B cell (primary cell): ENCODE measurements at places on chromosomes 1 and 21. TPM values are rescaled to one million over a fixed set of nuclear protein-coding genes. Genes with fewer than 3 reads are reported as not detected.

Gene RPE65
- total RNA-seq = not detected in 2 replicates

Gene REN
- total RNA-seq = not detected in 2 replicates

Gene MFAP2
- not detected in 2 replicates for total RNA-seq

Gene GJA8
- total RNA-seq = not detected in 2 replicates

Gene STYXL2
- total RNA-seq = not detected in 2 replicates

Gene TEX38
- not detected in 2 replicates for total RNA-seq

GRCh38 chr1:204925701-204926100 is 55.0 kb downstream of the NFASC start:
- no peak overlapping the region for H3K27ac ChIP-seq
- no peak overlapping the region for H3K4me3 ChIP-seq
- no peaks in the 10 kb centered on the region for H3K4me1 ChIP-seq
- no peaks in the 10 kb centered on the region for H3K36me3 ChIP-seq

GRCh38 chr1:234617986-234618736 is 8.2 kb upstream of the IRF2BP2 start:
- H3K27ac ChIP-seq = no peak overlapping the region
- no peak overlapping the region for H3K4me3 ChIP-seq
- no peaks in the 10 kb centered on the region for H3K27me3 ChIP-seq
- peaks cover 5% of the 10 kb centered on the region for H3K4me1 ChIP-seq
- H3K36me3 ChIP-seq = no peaks in the 10 kb centered on the region

DNA sequence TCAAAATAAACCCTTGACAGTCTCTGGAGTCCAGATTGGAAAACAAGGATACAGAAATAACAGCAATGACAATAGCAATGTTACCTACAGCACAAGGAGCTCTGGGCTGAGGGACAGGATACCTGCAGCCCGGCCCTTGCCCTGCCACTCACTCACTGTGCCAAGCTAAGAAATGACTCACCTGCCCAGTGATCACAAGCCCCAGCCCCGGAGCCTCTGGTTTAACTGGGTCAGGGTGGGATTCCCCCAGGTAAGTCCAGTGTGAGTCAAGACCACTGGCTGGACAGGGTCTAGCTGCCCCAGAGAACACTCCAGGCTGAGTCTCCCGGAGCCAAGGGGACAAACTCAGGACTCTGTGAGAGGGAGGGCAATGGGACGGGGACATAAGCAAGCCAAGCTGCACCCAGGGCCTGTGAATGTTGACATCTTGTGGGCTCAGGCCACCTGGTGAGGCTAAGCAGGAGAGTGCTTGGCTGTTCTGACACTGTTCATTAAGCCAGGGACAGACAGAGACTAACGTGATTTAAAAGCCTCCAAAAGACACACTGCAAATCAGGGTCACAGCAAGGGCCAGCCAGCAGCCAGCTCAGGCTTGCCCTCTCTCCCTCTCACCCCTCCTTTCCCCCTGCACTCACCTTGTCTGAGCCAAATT is 64.1 kb downstream of the MIS18A start:
- no peaks in the 10 kb centered on the region for H3K27me3 ChIP-seq
- no peak overlapping the region for H3K4me3 ChIP-seq
- no peak for DNase-seq
- H3K27ac ChIP-seq = no peak overlapping the region
- no peaks in the 10 kb centered on the region for H3K36me3 ChIP-seq

GRCh38 chr1:188769936-188770335 is 1707.7 kb downstream of the BRINP3 start:
- no peaks in the 10 kb centered on the region for H3K27me3 ChIP-seq
- no peak overlapping the region for H3K4me3 ChIP-seq
- DNase-seq = no peak
- no peaks in the 10 kb centered on the region for H3K4me1 ChIP-seq
- no peaks in the 10 kb centered on the region for H3K36me3 ChIP-seq
- H3K27ac ChIP-seq = no peak overlapping the region

DNA sequence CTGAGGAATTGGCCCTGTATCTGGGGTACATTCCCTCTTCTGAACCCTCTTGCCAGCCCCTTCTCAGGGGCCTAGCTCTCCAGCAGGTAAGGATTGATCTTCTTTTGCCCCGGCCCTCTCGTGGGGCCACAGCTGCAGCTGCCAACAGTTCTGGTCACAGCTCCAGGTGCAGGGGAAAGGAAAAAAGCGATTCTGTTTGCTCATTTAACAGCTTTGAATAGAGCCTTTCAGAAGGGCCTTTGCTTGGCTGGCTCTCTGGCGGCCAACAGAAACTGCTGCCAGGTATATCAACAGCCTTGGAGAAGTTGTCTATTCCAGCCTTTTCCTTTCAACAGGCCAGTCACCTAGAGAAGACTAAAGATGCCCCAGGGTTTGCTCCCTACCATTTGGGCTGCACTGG is 16.1 kb upstream of the FMOD start:
- no peak overlapping the region for H3K27ac ChIP-seq
- H3K27me3 ChIP-seq = no peaks in the 10 kb centered on the region
- no peaks in the 10 kb centered on the region for H3K36me3 ChIP-seq
- no peak overlapping the region for H3K4me3 ChIP-seq
- no peak for DNase-seq
- peaks cover 8% of the 10 kb centered on the region for H3K4me1 ChIP-seq

DNA sequence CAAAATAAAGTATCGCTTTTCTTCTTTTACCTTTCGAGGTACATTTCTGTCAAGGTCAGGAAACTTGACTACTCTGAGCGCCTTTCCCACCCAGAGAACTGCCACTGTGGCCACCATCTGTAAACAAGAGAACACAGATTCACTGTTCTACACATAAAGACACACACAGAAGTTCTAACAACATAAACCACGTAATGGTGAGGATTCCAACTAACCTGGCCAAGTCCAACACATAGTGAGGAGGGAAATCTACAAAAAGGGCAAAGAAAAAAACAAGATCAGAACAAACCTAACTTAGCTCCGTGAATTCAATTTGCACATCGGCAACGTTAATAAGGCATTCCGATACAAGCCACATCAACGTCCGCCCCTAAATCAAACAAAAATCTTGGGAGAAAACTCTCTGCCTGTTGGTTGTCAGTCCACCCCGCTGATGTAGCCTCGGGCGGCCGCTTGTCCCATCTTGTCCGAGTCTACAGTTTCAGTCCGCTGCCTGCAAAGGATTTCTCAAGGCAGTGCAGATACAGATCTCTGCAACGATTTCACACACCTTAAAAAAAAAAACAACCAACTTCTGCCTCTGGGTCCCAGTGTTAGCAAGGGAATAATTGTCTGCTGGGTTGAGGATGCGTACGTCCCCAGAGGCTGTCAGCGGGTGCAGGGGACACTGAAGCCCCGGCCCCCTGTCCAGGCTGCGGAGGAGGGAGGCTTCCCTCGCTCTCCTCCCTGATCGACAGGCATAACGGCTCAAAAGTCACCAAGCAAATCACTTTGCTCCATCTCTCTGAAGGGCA is 1.0 kb downstream of the SLC35D1 start:
- H3K4me3 ChIP-seq = peak overlapping the region; percentile 73
- DNase-seq = no peak
- peaks cover 15% of the 10 kb centered on the region for H3K4me1 ChIP-seq
- H3K36me3 ChIP-seq = peaks cover 7% of the 10 kb centered on the region

GRCh38 chr1:225657462-225657989 is 4.6 kb upstream of the ENAH start:
- no peak overlapping the region for H3K4me3 ChIP-seq
- H3K4me1 ChIP-seq = peaks cover 29% of the 10 kb centered on the region

GRCh38 chr1:41226815-41227434 is 15.2 kb downstream of the SCMH1 start:
- H3K4me1 ChIP-seq = no peaks in the 10 kb centered on the region
- H3K4me3 ChIP-seq = no peak overlapping the region
- H3K36me3 ChIP-seq = no peaks in the 10 kb centered on the region

DNA sequence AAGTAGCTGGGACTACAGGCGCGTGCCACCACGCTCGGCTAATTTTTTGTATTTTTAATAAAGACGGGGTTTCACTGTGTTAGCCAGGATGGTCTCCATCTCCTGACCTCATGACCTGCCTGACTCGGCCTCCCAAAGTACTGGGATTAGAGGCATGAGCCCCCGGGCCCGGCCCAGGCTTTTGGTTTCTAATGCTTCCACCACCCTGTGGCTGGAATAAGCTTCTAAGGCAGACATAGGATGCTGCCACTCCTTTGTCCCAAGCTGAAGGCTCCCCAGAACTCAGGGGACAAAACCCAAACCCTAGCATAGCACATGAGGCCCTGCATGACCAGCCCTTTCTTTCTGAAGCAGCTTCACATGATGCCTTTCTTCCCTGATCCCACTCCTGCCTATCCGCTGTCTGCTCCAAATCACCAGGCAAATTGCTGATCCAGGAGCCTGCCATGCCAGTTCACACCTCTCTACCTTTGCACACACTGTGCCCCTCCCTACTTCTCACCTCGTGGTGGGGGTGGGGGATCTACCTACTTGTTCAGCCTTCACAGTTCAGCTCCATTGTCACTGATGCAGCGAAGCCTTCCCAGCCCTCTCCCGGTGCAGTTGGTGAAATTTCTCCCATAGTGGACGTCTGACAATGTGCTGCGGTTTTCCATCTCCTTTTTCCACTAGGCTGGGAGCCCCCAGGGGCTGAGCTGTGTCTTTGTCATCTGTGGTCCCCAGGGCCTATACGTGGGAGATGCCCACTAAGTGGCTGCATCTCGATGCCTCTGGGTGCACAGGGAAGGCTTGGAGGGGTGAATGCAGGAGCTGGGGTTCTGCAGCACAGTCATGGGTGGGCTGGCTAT is 6.9 kb downstream of the PTPRU start:
- no peak for DNase-seq
- H3K27me3 ChIP-seq = peaks cover 19% of the 10 kb centered on the region
- H3K27ac ChIP-seq = no peak overlapping the region
- H3K4me1 ChIP-seq = peaks cover 3% of the 10 kb centered on the region

DNA sequence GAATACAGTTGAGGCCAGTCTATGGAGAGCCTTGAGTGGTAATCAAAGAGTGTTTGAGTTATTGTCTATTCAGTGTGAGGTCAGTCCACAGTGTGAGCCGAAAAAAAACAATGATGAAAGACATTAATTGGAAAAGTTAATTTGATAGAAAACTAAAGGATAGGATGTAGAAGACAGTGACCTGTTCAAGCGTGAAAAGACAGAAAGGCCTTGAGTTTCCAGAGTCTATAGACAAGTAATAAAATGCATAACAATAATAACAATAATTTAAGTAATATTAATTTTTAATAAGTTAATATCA is 90.4 kb downstream of the SLC30A10 start:
- H3K4me1 ChIP-seq = no peaks in the 10 kb centered on the region
- H3K27me3 ChIP-seq = peaks cover 3% of the 10 kb centered on the region
- DNase-seq = no peak
- H3K4me3 ChIP-seq = no peak overlapping the region
- no peaks in the 10 kb centered on the region for H3K36me3 ChIP-seq
- no peak overlapping the region for H3K27ac ChIP-seq
